ENCODE measurements at places on chromosomes 16 and 17.
A peak's percentile ranks its signal among the peaks of the same experiment; 100 is the strongest.

DNA sequence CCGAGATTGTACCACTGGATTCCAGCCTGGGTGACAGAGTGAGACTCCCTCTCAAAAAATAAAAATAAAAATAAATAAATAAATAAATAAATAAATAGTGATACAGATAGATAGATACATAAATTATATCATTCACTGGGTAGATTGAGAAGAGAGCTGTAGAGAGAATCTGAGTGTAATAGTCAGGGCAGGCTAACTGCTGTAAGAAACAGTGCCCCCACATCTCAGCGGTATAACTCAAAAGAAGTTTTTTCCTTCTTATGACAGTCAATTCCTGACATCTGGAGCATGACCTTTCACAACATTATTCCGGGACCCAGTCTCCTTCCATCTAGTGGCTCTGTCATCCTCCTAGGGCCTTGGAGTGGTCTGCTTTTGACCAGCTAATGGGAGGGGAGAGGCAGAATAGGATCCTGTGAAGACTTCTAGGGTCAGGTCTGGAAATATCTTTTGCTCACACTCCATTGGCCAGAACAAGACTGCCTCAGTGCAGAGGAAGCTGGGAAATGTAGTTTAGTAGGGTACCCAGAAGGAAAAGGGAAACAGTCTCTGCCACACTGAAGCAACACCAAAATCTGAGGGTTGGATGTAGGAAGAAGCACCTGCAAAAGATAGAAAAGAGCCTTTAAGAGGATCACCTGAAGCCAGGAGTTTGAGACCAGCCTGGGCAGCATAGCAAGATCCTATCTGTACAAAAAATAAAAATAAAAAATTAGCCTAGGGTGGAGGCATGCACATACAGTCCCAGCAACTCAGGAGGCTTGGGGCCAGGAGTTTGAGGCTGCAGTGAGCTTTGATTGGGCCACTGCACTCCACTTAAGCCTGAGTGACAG is 3.0 kb upstream of the QPRT start:
- peak; percentile 87 for DNase-seq

DNA sequence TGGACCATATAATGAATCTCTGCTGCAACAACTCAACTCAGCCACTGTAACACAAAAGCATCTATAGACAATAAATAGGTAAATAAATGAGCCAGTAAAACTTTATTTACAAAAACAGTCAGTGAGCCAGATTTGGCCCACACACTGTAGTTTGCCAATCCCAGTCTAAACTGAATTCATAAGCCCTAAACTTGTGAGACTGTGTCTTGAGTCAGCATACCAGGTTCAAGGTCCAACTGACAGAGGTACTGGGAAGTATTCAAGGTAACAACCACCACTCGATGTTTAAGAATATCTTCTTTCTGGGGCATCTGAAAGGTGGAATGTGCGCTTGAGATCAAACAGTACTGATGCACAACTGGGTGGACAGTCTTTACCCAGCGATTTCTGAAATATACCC is 94.2 kb downstream of the HELZ start:
- DNase-seq: no peak

GRCh38 chr17:69539781-69540319 is 125.4 kb downstream of the MAP2K6 start:
- DNase-seq: no peak

GRCh38 chr16:7713244-7713643 is 380.6 kb downstream of the RBFOX1 start:
- DNase-seq: no peak

- DNase-seq: no peak
Observed at GRCh38 chr16:16131204-16131603, 92.1 kb downstream of the ABCC6 start.

DNA sequence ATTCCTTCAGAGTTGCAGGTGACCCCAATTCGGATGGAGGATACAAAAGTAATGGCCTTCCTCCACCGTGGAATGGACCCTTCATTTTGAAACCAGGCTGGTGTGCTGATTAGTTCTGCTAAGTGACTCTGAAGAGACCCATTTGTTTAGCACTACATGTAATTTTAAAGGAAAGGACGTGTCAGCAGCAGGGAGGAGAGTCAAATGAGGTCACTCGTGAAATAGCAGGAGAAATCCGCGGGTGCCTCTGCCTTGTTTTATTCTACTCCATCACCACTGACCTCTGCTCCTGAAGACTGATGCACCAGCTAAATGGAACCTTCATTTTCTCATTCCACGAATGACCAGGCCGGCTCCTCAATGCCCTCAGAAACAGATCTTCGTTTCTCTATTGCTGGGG is 589.2 kb downstream of the CDH11 start:
- no peak for DNase-seq

DNA sequence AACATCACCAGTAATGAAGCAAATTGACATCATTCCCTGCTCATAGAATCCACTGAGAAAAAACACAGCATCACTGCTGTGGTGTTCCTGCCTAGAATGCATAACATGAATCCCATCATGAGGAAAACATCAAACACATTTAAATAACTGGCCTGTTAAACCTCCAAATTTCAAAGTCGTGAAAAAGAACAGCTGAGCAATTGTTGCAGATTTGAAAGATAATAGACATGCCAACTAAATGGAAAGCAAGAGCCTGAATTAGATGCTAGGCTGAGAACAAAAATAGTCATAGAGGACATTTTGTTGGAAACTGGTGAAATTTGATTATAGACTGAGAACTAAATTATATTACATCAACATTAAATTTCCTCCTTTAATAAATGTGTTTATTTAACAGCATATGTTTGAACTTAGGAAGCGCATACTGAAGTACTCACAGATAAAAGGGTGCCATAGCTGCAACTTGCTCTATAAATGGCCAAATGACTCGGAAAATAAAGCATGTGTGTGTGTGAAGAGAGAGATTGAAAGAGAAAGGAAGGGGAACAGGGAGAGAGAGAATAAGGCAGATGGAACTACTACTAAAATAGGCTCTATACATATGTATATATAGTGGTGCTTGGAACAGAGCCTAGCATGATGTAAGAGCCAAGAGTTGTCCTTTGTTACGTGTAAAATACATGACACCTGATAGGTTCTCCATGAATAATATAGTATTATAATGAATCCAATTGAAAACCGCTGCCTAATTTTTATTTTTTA is 305.0 kb upstream of the MON1B start:
- DNase-seq: no peak

DNA sequence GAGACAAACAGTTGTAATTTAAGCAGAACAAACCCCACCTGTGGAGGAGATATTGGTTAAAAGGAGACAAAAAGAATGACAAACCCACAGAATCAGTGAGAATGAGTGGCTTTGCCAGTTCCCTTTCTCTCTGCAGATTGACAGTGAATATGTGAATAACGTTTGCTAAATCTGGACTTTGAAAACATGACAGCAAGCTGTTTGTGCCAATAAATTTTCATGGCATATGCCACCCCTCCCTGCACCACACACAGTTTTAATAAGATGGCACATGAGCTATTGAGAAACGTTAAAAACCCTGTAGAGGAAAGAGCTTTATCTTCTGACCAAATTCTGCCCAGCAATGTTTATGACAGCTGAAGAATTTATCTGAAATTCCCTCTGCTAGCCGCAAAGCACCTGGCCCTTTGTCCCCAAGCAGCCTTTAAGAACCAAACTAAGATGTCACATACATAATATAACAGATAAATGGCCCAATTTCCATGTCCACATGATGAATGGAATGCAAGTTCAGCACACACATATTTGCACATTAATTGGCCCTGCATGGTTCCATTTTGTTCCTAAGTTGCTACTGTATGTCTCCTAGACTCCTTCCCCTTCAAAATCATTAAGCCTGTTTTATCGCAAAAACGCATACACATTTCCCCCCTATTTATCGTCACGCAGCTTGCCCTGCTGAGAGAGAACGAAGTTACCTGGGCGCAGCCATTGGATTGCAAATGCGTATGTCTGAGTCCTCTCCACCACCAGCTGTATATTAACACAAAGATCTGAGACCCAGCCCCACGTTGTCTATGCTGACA is 773.5 kb upstream of the EEF2KMT start:
- DNase-seq: no peak

DNA sequence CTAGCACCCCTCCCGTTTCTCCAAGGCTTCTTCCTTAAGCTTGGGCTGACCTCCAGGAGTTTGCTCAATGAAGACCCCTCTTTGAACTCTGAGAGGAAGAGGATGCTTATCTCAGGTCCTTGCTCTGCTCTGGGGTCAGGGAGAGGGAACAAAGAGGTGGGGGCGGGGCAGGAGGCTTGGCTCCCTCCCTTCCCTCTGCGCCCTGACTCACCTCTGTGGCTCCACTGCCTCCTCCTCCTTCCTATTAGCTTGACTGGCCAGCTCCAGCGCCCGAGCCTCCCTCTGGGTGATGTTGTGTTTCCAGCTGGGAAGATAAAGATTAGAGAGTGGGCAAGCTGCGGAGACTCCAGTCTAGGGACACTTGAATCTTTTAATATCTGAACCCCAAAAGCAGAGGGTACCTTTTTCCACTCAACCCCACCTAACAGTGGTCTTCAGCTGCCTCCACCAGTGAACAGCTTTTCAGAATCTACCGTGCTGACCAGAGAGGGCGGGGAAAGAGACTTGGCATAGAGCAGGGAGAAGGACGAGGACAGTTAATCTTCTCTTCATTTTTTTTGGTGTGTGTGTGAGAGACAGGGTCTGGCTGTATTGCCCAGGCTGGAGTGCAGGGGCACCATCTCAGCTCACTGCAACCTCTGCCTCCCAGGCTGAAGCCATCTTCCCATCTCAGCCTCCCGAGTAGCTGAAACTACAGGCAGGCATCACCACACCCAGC is 6.7 kb downstream of the GIP start:
- DNase-seq: peak; percentile 94

GRCh38 chr16:1687427-1688316 is 9.6 kb downstream of the JPT2 start:
- no peak for DNase-seq
